Cerebellum (tissue), 4 donors: ENCODE measurements at places on chromosomes 4 and X. TPM values are rescaled to one million over a fixed set of nuclear protein-coding genes. Genes with fewer than 3 reads are reported as not detected.

GRCh38 chrX:136142592-136142991 is 4.7 kb upstream of the FHL1 start:
- DNase-seq: no peak

GRCh38 chr4:151797131-151797530 is 36.3 kb upstream of the GATB start:
- no peak for DNase-seq

DNA sequence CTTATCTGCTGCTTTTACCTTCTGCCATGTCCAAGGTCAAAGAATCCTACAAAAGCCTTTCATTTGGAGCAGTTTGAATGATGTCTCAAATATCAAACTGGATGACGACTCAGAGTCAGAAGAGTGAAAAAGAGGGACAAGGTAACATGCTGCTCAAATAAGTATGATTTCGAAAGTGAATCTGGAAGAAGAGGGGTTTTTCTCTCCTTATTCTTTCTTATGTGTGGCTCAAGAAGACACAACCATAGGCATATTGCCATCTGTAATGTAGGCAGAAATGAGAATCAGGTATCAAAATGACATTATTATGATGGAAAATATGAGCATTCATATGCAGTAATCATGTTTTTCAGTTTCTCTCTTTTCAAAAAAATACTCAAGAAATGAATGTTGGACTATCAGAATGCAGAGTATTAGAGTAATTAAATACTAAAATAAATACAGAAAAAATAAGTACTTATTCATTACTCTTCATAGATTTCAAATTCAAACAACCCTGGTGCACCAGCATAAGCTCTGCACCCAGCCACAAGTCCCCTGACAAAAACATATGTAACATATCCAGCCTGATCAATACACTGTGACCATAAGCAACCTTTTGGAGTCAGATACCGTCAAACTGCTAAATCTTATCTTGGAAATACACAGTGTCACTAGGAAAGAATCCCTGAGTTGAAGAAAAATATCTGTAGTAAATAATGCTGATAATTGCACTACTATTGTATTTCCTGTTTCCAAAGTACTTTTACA is 468.6 kb downstream of the INPP4B start:
- DNase-seq: no peak

DNA sequence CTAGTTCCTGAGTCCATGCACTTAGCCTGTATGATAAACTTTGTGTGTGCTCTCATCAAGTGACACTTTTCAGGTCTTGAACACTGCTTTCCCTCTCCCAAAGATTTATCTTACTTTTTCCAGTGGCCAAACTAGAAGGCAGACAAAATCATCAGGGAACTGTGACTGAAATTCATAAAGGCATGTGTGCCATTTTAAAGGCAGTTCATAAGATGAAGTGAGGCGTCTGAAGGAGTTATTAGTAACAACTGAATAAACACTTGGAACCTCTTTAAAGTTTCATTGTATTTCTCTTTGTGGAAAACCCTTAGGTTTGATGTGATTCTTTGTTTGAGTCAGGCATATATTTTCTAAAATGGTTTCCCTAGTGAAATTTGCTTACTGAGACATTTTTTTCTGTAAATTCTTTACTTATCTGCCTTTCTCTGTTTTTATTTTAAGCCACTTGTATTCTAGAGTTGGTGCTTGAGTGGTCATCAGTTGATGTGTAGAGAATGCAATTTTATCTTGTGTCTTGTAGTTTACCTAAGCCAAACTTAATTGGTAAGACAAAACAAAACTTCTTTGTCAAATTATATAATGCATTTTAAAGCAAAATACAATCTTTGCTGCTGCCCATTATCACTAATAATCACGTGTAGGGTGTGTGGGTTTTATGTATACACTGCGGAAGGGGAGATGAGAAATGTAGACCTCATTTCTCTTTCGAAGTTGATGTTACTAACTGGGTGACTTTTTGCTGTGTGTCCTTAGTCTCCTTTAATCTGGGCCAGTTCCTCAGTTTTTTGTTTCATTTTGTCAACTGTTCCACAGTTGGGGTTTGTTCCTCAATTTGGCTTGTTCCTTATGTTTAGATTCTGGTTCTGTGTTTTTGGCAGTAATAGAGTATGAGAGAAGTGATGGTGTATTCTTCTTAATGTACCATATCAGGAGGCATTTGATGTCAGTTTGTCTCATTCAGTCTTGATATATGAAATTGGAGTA is 56.8 kb downstream of the RBPJ start:
- no peak for DNase-seq

DNA sequence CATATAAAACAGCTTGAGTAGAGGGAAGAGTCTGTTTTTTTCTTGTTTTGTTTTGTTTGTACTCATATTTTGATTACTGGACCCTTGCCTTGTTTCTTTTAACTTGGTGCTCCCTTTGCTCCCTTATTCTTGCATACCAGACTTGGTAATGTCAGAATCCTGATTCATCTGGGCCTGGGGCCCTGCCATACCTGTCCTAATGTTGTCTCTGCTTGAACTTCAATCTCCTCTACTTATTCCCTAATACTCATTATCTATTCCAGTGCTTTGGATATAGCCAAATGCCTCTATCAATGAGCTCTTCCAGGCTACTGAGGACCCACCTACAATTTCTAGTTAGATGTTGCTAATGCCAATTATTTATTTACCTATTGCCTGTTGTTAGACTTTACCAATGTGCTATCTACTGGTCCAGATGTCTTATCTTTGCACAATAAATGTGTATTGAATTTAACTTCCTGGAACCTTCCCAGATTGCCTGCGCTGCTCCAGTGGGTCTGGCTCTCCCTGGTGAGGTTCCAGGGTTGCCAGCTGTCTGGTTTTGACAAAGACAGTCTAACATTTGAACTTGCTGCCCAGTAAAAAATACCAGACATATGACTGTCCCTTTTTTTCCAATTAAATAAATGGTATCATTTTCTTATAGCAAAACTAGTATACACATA is 64.4 kb upstream of the ACSL4 start:
- no peak for DNase-seq

DNA sequence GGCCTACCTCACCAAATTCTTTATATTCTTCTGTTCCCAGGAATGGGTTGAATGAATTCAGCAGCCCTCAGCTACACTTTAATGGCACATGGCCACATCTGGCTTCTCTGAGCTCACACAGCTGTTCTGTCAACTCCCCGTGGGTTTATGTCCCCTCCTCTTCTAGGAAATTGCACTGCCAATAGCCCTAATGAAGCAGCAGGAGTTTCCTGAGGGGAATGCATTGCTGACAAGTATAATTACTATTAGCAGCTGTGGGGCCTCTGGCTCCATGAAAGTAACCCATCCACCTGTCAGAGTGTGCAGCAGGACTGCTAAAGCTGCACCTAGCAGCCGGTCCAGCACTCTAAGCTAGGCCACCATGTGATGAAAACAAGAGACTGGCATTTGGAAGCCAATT is 50.3 kb downstream of the FTHL17 start:
- no peak for DNase-seq

DNA sequence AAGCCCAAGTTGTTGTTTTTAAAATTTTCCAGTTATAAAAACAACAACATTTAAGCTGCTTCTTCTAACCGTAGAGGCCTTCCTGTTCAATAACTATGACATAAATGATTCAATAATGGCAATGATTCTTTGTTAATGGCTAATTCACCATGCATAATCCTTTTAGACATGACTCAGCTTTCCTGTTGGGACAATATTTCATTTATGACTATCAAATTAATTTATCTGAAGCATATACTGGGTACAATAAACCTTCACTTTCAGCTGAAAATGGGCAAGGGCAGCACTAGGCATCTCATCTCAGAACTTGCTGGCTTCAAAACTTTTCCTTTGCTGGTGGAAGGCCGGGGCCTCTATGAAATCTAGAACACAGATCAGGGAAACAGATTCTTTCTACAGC is 38.9 kb downstream of the TBC1D9 start:
- no peak for DNase-seq

The HSD17B13 gene
- total RNA-seq: 0.36 TPM
